ENCODE measurements at places on chromosomes 1 and 21.

DNA sequence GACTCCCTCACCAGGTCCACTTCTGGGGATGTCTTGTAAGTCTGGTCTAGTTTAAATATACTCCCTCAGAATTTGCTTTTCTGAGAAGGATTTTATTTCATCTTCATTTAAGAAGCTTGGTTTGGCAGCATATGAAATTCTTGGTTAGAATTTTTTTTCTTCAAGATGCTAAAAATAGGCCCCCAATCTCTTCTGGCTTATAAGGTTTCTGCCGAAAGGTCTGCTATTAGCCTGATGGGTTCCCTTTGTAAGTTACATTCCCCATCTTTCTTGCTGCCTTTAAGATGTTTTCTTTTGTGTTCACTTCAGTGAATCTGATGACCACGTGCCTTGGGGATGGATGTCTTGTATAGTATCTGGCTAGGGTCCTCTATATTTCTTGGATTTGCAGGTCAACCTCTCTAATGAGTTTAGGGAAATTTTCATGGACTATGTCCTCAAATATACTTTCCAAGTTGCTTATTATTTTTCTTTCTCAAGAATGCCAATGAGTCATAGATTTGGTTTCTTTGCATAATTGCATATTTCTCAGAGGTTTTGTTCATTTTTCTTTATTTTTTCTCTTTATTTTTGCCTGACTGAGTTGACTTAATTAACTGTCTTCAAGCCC lies 19.4 kb downstream of the TCP10L start:
- DNase-seq: no peak
- no peak overlapping the region for H3K27ac ChIP-seq
- H3K4me1 ChIP-seq: peaks cover 25% of the 10 kb centered on the region

- no peaks in the 10 kb centered on the region for H3K4me1 ChIP-seq
- H3K36me3 ChIP-seq: no peaks in the 10 kb centered on the region
- H3K27ac ChIP-seq: no peak overlapping the region
- H3K4me3 ChIP-seq: no peak overlapping the region
Measured at GRCh38 chr1:57188168-57188567, 222.4 kb upstream of the C8B start.

GRCh38 chr1:54287176-54287650 lies 87.2 kb downstream of the MRPL37 start:
- peak overlapping the region; percentile 86 for H3K4me3 ChIP-seq
- H3K27ac ChIP-seq: peak overlapping the region; percentile 93

GRCh38 chr1:204563780-204564179 lies 47.6 kb downstream of the MDM4 start:
- H3K4me3 ChIP-seq: no peak overlapping the region
- peaks cover 52% of the 10 kb centered on the region for H3K4me1 ChIP-seq
- DNase-seq: no peak
- H3K27ac ChIP-seq: peak overlapping the region; percentile 51

DNA sequence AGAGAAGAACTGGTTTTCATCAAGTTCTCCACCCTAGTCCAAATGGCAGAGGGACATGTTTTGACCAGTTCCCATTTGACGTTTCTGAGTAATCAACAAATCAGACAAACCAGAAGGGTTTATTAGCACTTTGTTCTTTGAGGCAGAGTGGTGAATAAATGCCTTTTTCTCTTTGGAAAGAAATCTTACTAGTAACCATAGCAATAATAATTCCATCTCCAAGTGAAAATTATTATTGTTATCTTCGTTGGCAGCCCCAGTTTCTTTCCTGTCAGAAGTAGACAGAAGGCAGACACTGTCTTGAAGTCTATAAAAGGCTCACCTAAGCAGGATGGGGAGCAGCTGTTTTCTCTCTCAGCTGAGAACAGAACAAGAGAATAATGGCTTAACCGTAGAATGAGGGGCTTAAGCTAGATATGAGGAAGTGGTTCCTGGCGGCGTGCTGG lies 391.6 kb downstream of the PBX1 start:
- no peak for DNase-seq
- no peak overlapping the region for H3K4me3 ChIP-seq
- H3K4me1 ChIP-seq: no peaks in the 10 kb centered on the region

DNA sequence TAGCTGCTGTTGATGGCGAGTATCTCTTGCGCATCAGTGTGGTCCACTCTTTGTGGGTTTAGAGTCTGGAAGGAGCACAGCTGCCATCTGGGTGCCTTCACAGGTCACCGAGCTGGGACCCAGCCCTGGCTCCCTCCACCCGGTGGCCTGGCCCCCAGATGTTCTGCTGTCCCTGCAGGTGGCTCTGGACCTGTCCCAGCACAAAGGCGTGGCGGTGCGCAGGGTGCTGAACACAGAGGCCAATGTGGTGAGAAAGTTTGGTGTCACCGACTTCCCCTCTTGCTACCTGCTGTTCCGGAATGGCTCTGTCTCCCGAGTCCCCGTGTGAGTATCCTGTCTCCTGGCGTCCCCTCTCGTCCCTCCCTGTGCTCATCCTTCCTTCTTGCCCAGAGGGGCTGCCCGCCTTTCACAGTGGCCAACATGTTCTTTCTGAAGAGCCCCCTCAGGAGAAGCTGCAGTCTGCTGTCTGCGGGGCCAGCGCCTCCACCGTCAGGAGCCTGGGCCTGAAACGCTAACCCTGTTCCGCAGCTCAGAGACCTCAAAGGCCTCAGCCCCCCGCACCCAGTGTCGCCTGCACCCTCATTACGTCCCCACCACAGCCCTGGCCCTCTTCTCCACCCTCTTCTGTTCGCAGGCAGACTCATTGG lies 27.4 kb downstream of the QSOX1 start:
- no peaks in the 10 kb centered on the region for H3K36me3 ChIP-seq
- no peak overlapping the region for H3K4me3 ChIP-seq
- DNase-seq: no peak
- no peak overlapping the region for H3K27ac ChIP-seq

DNA sequence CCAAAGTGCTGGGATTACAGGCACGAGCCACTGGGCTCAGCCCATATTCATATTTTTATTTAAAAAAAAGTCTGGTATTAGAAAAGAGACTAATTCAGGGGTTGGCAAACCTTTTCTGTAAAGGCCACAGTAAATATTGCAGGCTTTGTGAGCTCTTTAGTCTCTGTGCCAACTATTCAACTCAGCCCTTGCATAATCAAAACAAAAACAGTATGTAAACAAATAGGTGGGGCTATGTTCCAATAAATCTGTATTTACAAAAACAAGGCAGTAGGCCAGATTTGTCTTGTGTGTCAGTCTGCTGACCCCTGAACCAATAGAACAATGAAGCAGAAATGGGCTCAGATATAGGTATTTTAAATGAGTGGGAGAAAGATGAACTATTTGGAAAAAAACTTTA lies 49.3 kb downstream of the CDC42BPA start:
- H3K4me1 ChIP-seq: no peaks in the 10 kb centered on the region
- peaks cover 2% of the 10 kb centered on the region for H3K27me3 ChIP-seq
- no peaks in the 10 kb centered on the region for H3K36me3 ChIP-seq

DNA sequence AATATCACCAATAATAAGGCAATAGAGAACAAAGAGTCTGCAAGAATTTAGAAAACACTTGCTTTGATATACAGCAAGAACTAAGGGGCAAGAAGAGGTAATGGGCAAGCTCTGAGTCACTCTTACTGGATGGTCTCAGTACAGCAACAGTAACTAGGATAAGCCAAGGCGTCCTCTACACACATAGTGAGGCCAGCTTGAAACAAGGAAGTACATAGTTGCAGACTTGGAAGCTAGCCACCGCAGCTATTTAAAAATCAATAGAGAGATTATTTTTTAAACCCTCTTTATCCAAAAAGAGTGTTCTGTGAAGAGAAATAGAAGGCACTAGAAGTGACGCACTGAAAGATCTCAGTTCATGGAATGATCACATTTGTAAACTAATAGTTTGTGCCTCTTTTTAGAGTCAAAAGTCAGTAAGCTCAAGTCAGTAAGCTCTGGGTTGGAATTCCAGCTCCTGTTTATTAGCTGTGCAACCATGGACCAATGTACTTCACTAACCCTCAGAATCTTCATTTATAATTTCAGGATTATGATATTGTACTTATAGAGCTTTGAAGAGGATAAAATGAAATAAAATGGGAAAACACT lies 118.6 kb downstream of the AKT3 start:
- H3K4me1 ChIP-seq: peaks cover 17% of the 10 kb centered on the region
- no peaks in the 10 kb centered on the region for H3K27me3 ChIP-seq
- no peak for DNase-seq
- H3K4me3 ChIP-seq: no peak overlapping the region
- no peak overlapping the region for H3K27ac ChIP-seq

DNA sequence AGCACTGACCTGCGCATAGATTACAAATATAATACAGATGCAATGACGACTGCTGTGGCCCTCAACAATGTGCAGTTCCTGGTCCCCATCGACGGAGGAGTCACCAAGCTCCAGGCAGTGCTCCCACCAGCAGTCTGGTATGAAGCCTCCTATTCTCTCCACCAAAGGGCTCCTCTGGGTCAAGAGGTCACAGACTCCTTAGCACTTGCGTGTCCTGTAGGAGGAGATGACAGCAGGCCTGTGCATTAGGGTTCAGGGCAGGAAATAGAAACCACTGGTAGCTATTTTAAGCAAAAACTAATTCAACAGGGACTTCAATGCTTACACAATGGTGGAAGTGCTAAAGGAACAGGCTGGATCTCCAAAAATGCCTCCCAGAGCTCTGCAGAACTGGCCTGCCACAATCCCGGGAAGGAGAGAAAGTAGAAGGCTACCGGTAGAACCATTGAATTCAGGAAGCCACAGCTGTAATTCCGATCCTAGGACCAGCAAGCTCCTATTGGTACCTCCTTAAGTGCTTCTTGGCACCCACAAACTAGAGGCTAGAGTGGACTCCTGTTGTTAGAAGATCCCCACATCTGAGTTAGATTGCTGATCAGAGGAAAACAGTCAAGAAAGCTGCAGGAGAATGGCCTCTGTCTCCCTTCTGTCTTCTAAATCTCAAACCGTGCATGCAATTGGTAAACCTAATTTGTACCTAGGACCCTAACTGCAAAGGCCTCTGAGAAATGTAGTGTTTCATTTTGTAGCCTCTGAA lies 12.7 kb upstream of the DYNLT5 start:
- H3K4me1 ChIP-seq: peaks cover 9% of the 10 kb centered on the region
- H3K36me3 ChIP-seq: no peaks in the 10 kb centered on the region
- peak overlapping the region; percentile 26 for H3K27ac ChIP-seq
- no peak overlapping the region for H3K4me3 ChIP-seq
- H3K27me3 ChIP-seq: peaks cover 4% of the 10 kb centered on the region
- DNase-seq: no peak

DNA sequence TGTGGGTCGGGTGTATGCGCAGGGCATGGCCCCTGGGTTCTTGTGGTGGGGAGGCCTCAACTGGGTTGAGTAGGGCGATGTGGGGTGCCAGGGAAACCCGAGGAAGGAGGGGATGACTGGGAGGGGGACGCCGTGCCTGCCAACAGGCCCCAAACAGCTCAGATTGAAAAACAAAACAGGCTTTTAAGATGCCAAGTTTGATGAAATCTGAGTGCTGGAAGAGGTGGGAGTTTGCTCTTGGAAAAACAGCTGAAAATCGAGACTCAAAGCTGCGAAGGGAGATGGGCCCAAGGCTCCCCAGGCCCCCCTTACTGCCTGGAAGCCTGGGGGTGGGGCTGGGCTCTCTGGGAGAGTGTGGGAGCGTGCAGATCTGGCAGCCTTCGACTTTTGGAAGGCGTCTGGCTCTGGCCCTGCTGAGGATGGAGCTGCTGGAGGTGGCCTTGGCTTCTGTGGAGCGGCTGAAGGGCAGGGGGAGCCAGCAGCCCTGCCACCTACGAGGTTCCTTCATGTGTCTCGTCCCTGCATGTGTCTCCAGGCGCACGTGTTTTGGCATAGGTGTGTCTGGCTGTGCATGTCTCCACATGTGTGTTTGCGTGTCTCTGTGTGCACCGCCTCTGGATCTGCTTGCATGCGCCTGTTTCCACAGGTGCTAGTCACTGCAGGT lies 33.3 kb downstream of the PTPRF start:
- peaks cover 3% of the 10 kb centered on the region for H3K27me3 ChIP-seq
- H3K36me3 ChIP-seq: no peaks in the 10 kb centered on the region
- H3K27ac ChIP-seq: peak overlapping the region; percentile 27
- peaks cover 11% of the 10 kb centered on the region for H3K4me1 ChIP-seq

GRCh38 chr1:213623064-213623581 lies 364.6 kb upstream of the PROX1 start:
- H3K27me3 ChIP-seq: peaks cover 10% of the 10 kb centered on the region
- no peaks in the 10 kb centered on the region for H3K36me3 ChIP-seq
- H3K27ac ChIP-seq: no peak overlapping the region
- H3K4me1 ChIP-seq: peaks cover 7% of the 10 kb centered on the region
- no peak overlapping the region for H3K4me3 ChIP-seq

GRCh38 chr1:178536844-178537371 lies 24.0 kb downstream of the TEX35 start:
- no peaks in the 10 kb centered on the region for H3K27me3 ChIP-seq
- H3K4me1 ChIP-seq: peaks cover 6% of the 10 kb centered on the region
- no peak for DNase-seq
- no peaks in the 10 kb centered on the region for H3K36me3 ChIP-seq

DNA sequence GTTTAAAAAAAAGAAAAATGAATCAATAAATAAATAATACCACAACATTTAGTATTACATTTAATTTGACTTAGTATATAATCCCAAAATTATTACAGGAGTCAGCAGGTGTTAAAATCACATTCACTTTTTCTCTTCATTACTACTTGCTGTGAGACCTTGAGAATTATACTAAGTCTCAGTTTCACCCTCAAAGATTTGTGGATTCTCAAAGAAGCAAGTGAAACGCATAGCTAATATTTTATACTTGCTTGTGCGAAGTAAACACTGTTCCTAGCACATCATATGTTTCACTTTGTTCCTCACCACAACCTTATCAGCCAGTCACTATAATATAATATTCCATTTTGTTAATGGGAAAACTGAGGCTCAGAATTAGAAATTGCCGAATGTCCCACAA lies 4.0 kb downstream of the CLCA1 start:
- no peaks in the 10 kb centered on the region for H3K4me1 ChIP-seq
- H3K4me3 ChIP-seq: no peak overlapping the region
- no peaks in the 10 kb centered on the region for H3K36me3 ChIP-seq
- no peak overlapping the region for H3K27ac ChIP-seq
- H3K27me3 ChIP-seq: peaks cover 15% of the 10 kb centered on the region
